Activated CD8-positive, alpha-beta memory T cell treated with anti-CD3 and anti-CD28 coated beads, Interleukin-2, amount 10 ng/mL, durations not matched to agents 7 days and 5 days (primary cell): ENCODE measurements at places on chromosomes 7 and 10.

DNA sequence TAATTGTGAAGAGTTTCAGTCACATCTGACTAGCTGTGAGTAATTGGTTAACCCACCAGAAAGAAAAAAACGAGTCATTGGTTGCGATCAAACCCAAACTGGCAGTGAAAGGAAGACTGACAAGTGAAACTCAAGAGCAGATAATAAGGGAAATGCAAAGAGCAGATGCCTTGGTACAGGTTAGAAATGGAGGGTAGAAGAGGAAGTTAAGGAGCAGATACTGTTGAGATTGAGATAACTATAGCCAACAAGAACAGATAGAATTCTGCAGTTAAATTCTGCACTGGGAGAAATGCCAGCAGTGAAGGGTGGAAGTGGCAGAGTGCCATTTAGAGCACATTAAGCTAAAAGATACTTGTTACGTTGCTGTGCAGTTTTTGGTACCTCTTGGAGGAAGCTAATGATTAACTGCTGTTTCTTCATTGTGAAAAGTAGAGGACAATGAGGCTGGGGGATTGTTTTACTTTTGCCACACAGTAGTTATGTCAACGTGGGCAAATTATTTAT is 65.8 kb downstream of the CDK13 start:
- H3K4me1 ChIP-seq, result peaks cover 19% of the 10 kb centered on the region
- H3K27me3 ChIP-seq, result no peaks in the 10 kb centered on the region
- no peak overlapping the region for H3K4me3 ChIP-seq
- H3K36me3 ChIP-seq, result peaks cover 25% of the 10 kb centered on the region

DNA sequence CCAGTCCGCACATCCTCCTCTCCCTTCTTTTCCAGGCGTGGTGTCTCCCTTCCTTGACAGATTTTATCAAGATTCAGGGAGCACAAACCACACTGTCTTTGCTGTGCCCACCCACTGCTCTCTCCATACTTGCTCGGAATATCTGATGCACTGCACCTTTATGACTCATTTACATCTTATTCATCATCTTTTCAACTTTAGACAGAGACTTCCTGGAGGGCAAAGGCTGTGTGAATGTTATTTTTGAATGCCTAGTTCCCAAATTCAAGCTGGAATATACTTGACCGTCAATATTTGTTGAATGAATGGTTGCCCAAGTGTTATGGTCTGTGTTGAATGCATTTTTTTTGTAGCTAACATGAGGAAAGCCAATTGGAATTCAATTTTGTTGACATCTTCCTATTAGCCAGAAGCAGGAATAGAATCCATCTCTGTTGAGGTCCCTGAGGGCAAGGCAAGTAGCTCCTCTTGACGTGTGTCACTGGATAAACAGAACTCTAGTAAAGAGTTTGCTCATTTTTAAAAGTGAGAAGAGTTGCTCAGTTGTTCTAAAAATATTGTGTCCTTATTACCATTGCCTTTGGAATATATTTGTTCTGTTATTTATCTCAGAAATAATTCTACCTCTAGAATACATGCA is 95.0 kb downstream of the KLF6 start:
- no peak for DNase-seq
- H3K4me1 ChIP-seq, result peaks cover under 1% of the 10 kb centered on the region
- H3K4me3 ChIP-seq, result no peak overlapping the region
- no peak overlapping the region for H3K27ac ChIP-seq
- H3K36me3 ChIP-seq, result no peaks in the 10 kb centered on the region
- H3K27me3 ChIP-seq, result no peaks in the 10 kb centered on the region

DNA sequence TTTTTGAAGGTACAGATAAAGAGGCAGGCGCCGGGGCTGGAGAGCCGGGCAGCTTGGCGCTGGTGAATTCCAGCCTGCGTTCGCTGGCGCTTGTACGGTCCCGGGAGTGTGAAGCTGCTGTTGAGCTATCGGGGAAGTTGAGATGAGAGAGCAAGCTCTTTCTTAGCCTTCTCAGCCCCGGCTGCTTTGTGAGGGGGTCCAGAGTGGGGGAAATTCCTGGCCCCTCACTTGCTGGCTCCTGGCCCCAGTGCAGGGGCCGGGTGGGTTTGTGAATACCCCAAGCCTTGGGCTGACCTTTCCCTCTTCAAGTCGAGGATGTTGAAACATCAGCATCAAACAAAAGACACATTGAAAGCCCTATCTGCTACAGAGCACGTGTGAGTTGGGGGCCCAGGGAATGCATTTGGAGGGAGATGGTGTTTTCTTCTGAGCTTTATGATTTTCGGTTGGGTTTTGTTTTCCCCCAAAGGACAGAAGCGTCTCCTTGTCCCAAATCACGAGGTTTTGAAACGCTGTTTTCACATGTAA is 2.7 kb downstream of the ZMIZ1 start:
- DNase-seq, result no peak
- no peak overlapping the region for H3K4me3 ChIP-seq
- H3K27ac ChIP-seq, result no peak overlapping the region
- H3K4me1 ChIP-seq, result peaks cover 12% of the 10 kb centered on the region
- H3K36me3 ChIP-seq, result no peaks in the 10 kb centered on the region

DNA sequence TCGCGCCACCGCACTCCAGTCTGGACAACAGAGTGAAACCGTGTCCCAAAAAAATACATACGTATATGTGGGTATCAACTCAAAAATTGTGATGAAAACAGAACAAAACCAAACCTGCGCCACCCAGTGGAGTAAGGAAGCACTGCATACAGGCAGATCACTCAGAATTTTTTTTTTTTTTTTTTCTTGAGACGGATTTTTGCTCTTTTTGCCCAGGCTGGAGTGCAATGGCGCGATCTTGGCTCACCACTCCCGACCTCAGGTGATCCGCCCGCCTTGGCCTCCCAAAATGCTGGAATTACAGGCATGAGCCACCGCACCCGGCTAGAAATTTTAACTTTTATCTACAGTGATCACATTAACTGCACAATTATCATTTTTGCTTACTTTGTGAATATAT is 9.1 kb upstream of the TMEM236 start:
- H3K36me3 ChIP-seq, result no peaks in the 10 kb centered on the region

DNA sequence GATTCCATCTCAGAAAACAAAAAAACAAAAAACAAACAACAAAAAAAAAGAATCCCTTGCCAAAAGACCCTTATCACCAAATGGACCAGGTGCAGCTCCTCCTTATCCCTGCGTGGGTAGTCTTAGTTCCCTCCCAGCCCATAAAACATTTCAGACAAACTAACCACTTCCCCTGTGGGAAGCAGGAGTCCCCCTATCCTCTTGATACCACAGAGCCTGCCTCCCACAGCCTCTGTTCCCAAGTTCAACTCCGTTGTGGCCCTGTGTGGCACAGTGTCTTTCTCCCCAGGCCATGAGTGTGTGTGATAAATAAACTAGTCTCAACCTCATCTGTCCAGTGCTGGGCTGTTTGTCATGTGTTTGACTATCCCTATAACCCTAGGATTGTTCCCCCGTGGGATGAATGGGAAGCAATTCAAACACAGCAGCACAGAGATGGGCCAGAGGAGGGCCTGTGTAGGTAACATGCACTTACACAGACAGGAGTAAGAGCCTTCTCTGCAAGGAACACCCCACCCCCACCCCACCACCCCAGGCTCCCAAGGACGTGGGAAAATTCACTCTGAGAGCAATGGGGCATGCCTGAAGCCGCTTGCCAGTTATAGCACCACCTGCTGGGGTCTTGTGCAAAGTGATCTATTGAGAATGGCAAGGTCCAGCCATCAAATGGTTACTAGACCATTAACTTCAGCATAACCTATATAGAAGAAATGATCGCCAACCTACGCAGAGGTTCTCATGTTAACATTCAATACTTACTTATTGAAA is 147.1 kb upstream of the GHITM start:
- peaks cover 11% of the 10 kb centered on the region for H3K27me3 ChIP-seq
- peak; percentile 43 for DNase-seq
- no peak overlapping the region for H3K4me3 ChIP-seq

- DNase-seq, result no peak
- peak overlapping the region; percentile 41 for H3K27ac ChIP-seq
- no peaks in the 10 kb centered on the region for H3K27me3 ChIP-seq
- H3K4me1 ChIP-seq, result peaks cover 48% of the 10 kb centered on the region
Observed at GRCh38 chr7:36690514-36691187, 33.6 kb downstream of the AOAH start.

DNA sequence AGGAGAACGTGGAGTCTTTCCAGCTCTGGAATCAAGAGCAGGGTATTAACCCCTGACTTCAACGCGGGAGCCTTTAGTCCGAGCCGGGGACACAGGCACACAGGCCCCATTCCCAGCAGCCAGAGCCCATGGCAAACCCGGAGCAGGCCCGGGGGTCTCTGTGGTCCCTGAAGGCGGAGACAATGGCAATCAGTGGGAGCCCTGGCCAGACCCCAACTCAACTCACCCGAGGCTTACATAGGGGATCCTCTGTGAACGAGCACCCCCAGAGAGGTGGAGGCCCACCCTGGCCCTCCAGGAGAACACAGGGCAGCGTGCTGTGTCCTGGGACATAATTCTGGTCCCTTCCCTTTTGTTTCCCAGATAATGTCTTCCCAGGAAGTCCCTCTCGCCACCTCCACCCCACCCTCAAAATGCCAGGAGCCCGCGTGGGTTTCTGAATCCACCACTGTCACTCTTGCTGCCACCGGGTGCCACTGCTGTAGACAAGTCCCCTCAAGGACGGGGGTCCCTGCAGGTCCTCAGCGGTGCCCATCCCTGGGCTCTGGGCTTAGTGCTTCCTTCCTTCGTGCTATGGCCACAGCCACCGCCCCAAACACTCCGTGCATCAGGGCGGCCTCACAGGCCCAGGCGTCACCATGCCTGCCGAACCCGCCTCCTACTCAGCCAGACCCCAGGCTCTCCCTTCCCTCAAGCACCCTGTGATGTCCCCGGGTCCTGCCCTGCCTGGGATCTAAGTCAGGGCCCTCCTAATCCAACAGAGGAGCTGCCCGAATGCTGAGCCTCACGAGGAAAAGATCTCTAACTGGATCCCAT is 28.6 kb upstream of the PPP2R2D start:
- H3K4me1 ChIP-seq, result peaks cover 2% of the 10 kb centered on the region
- H3K27me3 ChIP-seq, result peaks cover 24% of the 10 kb centered on the region
- no peak for DNase-seq
- no peak overlapping the region for H3K27ac ChIP-seq
